ENCODE measurements at places on chromosomes 12 and 14. TPM values are rescaled to one million over a fixed set of nuclear protein-coding genes. Genes with fewer than 3 reads are reported as not detected.
A peak's percentile ranks its signal among the peaks of the same experiment; 100 is the strongest.

GRCh38 chr12:20711846-20712245 lies 16.7 kb downstream of the SLCO1C1 start:
- no peak for DNase-seq

VDR gene
- total RNA-seq = 33.8 TPM

WNT1 gene
- 0.29 TPM for total RNA-seq

DNA sequence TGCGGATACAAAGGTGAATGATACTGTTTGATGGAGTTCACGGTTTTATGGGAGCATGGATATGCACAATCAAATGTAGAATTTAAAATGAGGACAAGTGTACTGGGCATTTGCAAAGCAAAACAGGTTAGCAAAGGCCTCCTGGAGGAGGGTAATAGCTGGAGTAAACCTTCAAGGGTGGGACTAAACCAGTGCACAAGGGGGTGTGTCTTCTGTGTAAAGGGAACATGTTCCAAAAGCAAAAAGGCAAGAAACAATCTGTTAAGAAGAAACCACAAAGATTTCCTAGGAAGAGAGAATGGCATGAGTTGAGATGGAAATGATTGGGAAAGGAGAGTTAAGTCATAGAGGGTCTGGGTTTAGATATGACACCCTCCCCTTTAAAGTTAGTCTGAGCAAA lies 109.2 kb upstream of the SLCO1C1 start:
- DNase-seq = no peak

GRCh38 chr14:100874051-100874410 lies 29.5 kb downstream of the RTL1 start:
- no peak for DNase-seq

DNA sequence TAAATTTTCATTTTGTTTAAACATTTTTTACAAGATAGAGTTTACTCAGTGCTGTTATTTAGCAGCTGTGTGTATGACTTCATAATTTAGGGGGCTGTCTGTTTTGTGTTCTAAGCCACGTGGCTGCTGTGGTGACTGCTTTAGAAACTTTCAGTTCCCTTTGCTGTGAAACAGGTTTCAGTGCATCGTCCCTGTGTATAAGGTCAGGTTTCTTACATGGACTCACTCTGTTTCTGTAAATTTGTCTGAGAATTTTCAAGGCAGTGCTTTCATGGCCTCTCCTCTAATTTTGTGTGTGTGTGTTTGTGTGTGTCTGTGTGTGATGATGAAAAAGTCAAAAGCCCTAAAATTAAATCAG lies 32.4 kb downstream of the BICD1 start:
- peak; percentile 40 for DNase-seq

DNA sequence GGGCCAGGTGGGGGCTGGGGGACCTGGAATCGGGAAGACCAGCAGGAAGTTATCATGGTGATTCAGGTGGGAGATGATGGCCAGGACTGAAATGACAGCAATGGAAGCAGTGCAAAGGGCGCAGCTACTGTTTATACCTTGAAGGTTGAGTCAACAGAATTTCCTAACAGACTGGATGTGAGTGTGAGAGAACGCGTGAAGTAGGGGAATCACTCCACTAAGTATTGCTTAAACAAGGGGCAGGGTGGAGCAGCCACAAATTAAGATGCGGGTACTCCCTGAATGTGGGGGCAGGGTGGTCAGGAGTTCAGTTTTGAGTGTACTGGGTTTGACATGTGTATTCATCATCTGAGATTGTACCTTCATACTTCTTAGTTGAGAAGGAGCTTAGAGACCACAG lies 45.1 kb downstream of the MYF5 start:
- DNase-seq = no peak

CD163L1 gene
- 3.9 TPM for total RNA-seq

DNA sequence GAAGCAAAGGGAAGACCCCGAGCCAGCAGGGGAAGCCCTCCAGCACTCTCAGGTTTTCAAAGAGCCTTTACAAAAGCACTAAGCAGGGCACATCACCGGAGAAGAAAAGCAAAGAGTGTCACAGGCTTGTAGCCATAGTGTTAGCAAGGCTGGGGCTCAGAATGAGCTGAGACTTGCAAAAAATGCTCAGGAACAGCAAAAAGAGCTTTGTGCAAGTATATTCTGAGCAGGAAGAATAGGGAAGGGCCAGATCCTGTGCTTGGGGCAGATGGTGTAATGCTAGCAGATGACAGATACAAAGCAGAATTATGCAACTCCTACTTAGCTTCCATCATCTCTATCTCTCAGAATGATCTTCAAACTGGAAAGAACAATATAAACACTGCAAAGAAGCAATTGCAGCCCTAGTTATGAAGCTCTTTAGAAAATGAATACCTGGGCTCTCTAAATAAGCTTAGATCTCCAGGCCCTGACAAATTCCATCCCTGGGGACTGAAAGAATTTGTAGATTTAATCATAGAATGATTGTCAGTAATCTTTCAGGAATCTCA lies 23.7 kb upstream of the PARP11 start:
- no peak for DNase-seq

GPX2 gene
- total RNA-seq = 617 TPM

DNA sequence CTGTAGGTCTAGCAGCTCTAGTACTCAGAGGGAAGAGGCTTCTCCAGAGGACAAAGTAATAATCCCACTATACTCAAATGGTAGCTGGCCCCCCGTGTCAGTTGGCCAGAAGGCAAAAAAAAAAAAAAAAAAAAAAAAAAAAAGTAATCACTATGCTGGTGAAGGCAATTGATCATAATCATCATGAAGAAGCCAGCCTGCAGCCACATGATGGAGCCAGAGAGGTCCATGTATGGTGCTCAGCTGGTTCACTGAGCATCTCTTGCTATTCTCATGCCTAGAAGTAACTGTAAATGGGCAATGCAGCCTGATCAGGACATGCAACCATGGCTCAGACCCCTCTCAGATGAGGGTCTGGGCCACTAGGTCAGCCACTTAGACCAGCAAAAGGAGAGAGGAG lies 378.8 kb downstream of the MED13L start:
- no peak for DNase-seq

PEBP1 gene
- total RNA-seq = 246 TPM

HPD gene
- 2.8 TPM for total RNA-seq

GARIN6 gene
- total RNA-seq = not detected

TTC6 gene
- total RNA-seq = 2.5 TPM

All from mucosa of gallbladder (tissue), 1 donor.